Kidney epithelial cell (primary cell): ENCODE measurements at places on chromosomes 7 and 10. TPM values are rescaled to one million over a fixed set of nuclear protein-coding genes. Genes with fewer than 3 reads are reported as not detected.

DNA sequence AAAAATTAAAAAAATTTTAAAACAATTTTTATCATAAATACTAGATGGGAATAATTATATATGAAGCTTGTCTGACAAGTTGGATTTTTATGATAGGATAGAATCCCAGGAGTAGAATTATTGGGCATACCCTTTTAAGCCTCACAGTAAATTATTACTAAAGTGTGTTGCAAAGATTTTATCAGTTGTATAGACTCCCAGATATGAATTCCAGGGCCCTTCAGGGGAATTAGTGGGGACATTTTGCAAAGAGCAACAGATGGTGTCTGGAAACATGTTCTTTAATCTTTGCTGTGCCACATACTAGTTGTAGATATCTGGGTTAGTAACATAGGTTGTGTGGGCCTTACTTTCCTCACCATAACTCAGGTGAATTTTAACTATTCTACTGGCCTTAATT lies 28.7 kb downstream of the ZEB1 start:
- DNase-seq = no peak

- no peak for DNase-seq
Observed at GRCh38 chr10:78997635-78998618, 70.8 kb upstream of the ZMIZ1 start.

Gene PRF1
- not detected in 2 replicates for total RNA-seq

Gene RPEL1
- 0.04 TPM in 1 of 2 replicates, not detected in the other for total RNA-seq

GRCh38 chr10:103491729-103492364 lies 1.7 kb upstream of the NEURL1 start:
- peak; percentile 97 for DNase-seq

DNA sequence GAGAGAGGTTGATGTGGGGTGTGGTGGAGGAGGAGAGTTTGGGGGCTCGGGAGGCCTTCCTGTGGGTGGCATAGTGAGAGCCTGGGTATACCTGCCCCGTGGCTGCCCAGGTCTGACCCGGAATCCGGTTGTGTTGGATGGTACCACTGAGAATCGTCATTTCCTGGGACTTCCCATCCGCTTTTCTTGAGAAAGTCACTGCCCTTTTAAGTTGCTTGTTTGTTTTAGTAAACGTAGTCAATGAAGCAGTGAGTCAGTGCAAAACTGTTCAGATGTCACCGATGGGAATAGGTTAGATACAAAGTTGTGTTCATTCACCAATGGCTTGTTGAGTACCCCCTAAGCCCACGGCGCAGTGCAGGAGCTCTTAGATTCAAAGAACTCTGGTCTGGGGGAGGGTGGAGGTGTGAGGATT lies 285.8 kb downstream of the CAMK1D start:
- peak; percentile 16 for DNase-seq

Gene SLIT1
- total RNA-seq = 0.07 and 0.17 TPM in 2 replicates

Gene POM121
- 17.8 and 21.0 TPM in 2 replicates for total RNA-seq
